ENCODE measurements at places on chromosomes 6 and 20. TPM values are rescaled to one million over a fixed set of nuclear protein-coding genes. Genes with fewer than 3 reads are reported as not detected.

The PSORS1C2 gene
- not detected for total RNA-seq

The INSM1 gene
- total RNA-seq: 46.1 TPM

The KATNA1 gene
- 16.5 TPM for total RNA-seq

The CCN2 gene
- total RNA-seq: 33.5 TPM

- DNase-seq: no peak
Observed at GRCh38 chr20:50504231-50504823, 5.9 kb upstream of the PTPN1 start.

- DNase-seq: no peak
Observed at GRCh38 chr6:145567684-145568252, 167.6 kb downstream of the EPM2A start.

DNA sequence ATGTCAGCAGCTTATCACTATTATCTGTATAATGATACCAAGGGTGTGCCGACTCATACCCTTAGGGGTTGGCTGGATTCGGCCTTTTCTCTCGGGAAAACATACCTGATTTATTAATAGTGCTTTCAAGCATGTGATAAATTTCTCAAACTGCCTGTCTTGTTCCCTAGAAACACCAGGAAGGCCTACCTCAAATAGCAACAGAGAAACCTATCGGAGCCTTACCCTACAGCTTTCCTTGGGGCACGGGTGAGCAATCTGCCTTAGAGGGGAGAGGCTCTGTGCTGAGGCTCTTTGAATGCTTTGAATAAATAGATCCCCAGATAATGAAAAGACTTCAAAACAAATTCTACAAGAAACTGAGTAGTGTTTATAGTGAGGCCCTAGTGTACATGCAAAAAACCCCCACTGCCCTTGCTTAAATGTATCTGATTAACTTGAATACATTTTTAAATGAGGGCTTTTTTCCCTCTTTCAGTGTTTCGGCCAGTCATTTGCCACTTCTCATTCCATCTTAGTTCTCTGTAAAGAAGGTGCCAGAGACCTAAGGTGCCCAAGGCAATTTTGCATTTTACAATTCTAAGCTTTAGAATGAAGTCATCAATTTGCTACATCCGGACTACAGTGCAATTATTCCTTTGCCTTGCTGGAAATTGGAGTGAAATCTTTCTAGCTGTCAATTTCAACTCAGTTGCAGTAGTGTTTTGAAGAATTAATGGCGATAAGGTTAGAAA is 320.1 kb downstream of the ESR1 start:
- no peak for DNase-seq

- no peak for DNase-seq
Observed at GRCh38 chr6:16058201-16058928, 70.5 kb upstream of the MYLIP start.

- no peak for DNase-seq
Observed at GRCh38 chr20:1577906-1578305, 20.4 kb upstream of the SIRPD start.

GRCh38 chr20:24501764-24502556 is 32.5 kb downstream of the SYNDIG1 start:
- no peak for DNase-seq

- DNase-seq: peak; percentile 82
Observed at GRCh38 chr20:37396416-37397075, 50.6 kb downstream of the SRC start.

GRCh38 chr6:39892490-39893129 is 41.7 kb downstream of the MOCS1 start:
- peak; percentile 60 for DNase-seq

- no peak for DNase-seq
Observed at GRCh38 chr6:446418-447366, 55.1 kb downstream of the IRF4 start.

DNA sequence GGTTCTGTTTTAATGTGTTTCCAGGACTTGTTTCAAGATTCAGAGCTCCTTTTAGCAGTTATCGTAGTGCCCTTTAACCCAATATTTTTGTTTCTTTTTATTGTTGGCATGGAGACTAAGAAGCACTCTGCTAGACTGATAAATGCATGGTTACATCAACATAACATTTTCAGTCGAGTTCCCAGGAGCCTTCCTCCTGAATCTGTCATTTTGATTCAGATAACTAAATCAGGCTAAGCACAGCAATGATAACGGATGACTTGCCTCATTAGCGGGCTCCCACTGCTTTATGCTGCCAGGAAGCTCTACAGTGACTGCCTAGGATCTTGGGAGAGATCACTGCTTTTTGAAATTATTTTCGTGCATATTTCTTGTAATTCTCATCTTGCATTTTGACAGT is 772.8 kb upstream of the GJE1 start:
- DNase-seq: no peak
